Memory B cell (primary cell): ENCODE measurements at places on chromosomes 2 and 18.

DNA sequence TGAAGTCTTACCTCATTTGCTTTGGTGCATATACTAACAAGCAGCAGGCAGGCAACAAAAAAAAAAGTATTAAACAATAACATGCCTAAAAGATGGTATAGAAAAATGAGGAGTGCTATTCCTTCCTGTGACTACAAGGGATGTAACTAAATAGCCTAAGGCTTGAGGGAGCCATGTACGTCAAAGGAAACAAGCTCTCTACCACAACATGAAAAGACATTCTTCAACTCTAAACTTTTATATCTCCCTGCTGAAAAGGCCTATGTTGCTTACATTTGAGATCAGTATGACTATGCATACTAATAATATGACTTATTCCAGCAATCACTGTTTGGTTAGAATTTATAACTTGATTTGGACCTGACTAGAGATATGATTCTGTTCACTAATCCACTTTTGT is 347.9 kb downstream of the ADCYAP1 start:
- DNase-seq: no peak

DNA sequence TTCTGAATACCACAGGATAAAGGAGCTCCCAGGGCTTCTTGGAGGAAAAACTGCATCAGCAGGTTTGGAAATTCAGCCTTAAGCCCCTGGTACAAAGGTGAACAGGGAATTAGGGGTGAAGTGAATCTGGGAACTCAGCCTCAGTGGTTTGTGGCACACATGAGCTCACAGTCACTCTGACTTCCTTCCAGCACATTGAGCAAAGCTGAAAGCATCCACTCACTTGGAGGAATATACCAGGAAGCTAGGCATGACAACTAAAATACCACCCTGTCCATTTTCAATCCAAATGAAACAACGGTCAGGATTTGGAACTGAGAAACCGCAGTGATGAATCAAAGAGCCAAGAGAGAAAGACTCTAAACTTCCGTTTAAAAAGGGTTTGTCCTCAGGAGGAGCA is 216.1 kb downstream of the ICOS start:
- DNase-seq: no peak

GRCh38 chr18:43994381-43994780 is 686.3 kb upstream of the SETBP1 start:
- no peak for DNase-seq

GRCh38 chr2:6231166-6231565 is 539.0 kb downstream of the SOX11 start:
- no peak for DNase-seq

DNA sequence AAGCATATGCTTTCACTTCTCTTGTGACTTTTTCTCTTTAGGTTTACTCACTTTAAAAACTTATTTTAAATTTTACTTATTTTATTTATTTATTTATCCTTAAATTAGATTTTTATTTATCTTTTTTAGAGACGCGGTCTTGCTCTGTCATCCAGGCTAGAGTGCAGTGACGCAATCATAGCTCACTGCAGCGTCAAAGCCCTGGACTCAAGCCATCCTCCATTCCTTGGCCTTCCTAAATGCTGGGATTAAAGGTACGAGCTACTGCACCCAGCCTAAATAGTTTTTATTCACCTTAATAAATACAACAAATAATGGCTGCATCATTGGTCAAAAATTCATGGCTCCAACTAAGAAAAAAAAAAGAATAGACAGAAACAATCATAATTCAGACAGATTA is 415.7 kb upstream of the FIGN start:
- no peak for DNase-seq

DNA sequence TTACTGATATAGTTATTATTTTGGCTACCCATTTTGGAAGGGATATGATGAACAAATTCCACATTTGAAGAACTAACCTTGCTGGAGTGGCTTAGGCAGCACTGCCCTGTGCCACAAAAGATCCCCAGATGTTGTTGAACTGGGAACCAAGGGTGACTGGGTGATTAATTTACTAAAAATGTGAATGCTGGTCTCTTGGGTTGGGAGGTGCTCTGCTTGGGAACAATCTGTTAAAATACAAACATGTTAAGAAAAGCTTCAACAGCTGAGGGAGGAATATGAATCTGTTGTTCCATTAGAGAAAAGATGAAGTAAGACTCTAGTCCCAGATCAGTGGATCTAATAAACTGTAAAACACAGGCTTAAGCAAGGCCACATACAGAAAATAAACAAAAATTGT is 1860.1 kb downstream of the SUCLG1 start:
- DNase-seq: no peak
